Fibroblast of skin of left quadriceps (primary cell): ENCODE measurements at places on chromosomes 7 and 10.

- no peak for DNase-seq
Measured at GRCh38 chr10:119829429-119829828, 43.2 kb downstream of the MCMBP start.

GRCh38 chr7:69663911-69664832 is 65.9 kb downstream of the AUTS2 start:
- DNase-seq: no peak

DNA sequence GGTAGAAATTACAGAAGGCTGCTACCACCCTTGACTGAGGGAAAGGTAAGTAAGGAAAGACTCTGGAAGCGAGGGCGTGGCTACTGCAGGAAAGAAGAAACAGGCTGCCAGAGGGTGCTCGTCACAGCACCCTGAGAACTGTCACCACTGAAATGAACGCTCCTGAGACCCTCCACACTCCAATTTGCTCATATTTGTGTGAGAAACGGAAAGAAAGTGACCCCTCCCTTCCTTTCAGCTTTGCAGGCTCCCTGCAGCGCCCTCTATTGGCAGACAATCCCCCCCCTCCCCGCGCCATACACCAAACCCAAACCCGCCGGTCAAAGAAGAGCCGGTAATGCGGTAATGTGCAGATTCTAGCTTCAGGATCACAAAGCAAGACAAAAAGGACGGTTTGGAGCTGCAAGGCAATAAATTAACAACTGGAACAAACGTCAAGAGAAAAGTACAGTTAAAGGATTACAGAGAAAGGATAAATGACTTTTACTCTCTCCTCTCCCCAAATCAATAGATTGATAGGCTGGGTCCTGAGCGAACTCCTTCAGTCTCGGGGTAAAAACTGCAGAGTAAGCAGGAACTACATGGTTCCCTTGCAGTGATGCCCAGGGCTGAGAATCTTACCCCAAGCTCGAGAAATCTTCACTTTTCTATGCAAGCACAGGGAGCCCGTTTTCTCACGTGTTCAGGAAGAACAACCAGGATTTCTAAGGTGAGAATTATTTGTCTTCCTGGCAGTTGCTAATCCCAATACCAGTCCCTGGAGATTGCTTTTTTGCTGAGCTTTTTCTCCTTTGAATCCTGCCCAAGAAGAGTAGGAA is 47.6 kb downstream of the STEAP1B start:
- no peak for DNase-seq

DNA sequence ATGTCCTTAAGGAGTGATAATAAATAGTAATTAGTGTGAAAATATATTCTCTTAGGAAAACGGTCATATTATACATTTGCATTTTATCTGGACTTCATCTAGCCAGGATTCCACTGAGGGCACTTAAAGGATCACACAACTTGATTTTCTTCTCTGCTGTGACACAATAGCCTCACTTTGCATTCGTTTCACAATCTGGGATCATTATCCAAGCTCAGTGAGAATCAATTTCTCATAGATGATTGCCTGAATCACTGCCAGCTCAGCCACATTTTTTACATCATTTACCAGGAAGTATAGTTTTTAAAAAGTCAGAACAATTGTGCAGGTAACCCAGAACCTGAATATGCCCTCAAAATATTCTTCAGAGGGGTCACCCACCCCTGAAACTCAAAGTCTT is 68.9 kb downstream of the PTPRZ1 start:
- no peak for DNase-seq

- no peak for DNase-seq
Measured at GRCh38 chr7:9250876-9251275, 817.5 kb downstream of the NXPH1 start.

GRCh38 chr7:24907311-24907886 is 72.6 kb downstream of the OSBPL3 start:
- DNase-seq: no peak

GRCh38 chr7:4006687-4007086 is 675.4 kb upstream of the FOXK1 start:
- no peak for DNase-seq
